H4 (cell line): ENCODE measurements at places on chromosomes 12 and 14. TPM values are rescaled to one million over a fixed set of nuclear protein-coding genes. Genes with fewer than 3 reads are reported as not detected.

DNA sequence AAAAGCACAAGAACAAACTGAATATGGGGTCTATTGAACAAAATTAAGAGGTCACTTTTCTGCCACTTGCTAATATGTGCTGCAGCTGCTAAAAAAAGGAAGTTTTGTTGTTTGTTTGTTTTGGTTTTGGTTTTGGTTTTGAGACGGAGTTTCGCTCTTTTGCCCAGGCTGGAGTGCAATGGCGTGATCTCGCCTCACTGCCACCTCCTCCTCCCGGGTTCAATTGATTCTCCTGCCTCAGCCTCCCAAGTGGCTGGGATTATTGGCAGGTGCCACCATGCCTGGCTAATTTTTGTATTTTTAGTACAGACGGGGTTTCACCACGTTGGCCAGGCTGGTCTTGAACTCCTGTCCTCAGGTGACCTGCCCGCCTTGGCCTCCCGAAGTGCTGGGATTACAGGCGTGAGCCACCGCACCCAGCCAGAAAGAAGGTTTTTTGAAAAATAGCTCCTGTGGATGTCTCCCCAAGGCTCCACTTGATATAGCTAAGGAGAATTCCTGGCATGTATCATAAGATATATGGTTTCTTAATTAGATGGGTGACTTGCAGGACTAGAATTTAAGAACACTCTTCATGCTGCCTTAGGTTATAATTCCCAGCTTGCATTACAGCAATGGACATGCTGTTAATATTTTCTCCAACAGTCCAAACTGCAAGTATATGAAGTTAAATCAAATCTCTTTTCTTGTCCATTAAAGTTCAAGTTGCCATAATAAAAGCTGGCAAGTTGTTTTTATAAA lies 237.6 kb upstream of the AMIGO2 start:
- DNase-seq = no peak

- no peak for DNase-seq
Observed at GRCh38 chr14:91366749-91367148, 50.9 kb downstream of the CCDC88C start.

DNA sequence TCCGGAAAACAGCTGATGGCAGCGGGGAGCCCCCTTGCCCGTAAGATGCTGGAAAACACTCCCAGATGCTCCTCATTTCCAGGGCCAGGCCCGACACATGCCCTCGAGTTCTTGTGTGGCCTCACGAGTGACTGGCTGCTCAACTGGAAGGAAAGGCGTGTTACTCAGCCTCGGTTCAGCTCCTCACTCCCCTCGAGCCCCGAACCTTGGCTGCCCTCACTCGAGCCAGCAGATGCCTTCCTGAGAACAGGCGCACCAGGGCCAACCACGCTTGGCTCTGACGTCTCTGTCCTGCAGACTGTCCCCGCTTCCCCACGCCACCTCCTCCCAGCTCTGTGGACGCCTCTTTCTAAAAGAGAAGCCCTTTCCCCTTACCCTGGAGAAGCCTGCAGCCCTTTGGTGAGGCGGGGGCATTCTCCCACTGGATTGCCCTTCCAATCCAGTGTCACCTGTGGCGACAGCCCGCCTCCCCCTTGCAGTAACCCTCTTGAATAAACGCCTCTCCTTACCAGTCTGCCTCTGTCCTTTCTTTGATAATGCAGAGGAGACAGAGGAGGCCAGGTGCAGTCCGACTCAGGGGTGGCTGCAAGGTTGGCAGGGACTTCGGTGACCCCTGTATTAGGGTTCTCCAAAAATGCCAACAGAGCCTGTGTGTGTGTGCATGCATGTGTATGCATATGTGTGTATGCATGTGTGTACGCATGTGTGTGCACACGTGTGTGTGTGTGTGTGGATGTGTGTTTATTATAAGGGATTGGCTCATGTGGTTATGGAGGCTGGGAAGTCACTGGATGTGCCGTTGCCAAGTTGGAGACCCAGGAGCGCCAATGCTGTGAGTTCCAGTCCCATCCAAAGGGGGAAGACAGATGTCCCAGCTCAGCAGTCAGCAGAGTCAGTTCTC lies 166.3 kb downstream of the KIF26A start:
- DNase-seq = no peak

GRCh38 chr12:1313906-1314305 lies 280.5 kb downstream of the FBXL14 start:
- DNase-seq = no peak

DNA sequence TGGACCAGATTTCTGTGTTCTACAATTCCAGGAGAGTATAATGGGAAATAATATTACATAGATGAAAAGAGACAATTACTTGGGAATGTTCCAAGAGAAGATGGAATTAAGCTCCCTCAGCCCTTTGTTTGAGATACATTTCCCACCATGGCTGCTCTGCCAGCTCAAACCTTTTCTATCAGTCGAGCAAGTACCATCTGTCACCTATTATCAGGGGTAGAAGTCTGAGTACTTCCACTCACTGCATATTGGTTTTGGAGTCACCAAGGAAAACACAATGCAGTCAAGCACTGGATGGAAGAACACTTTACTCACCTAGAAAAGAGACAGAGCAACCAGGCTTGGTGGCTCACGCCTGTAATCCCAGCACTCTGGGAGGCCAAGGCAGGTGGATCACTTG lies 270.4 kb upstream of the FAR2 start:
- DNase-seq = no peak

DNA sequence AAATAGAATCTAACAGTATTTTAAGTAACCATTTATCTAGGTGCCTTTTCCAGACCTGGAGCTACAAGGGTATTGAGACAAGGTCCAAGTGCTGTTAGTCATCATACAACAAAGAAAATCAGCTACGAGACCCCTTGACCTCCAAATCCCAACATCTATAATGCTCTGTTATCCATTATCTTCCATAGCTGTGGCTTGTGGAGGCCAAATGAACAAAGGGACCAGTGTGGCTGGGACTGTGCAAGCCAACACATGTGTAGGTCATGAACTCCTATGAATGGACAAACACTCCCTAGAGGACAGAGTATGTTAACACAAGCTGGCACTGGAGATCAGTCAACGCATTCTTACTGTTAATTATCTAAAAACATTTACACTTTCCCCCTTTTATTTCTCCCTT lies 374.5 kb downstream of the EMP1 start:
- DNase-seq = no peak

- DNase-seq = no peak
Observed at GRCh38 chr12:82638324-82638723, 48.4 kb upstream of the TMTC2 start.

DNA sequence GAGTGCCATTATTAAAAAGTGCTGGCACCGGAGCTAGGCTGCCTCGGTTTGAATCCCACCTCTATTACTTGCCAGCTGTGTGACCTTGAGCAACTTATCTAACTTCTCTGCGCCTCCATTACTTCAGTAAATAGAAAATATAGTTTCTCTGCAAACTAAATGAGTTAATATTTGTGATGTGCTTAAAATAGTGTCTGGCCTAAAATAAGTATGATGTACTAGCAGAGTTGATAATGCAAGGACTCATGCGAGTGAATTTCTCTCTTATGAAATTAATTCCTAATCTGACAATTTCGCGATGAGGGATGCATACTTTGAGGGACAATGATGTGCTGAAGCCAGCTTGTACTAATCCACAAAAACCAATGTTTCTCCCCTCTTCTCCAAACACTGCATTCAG lies 180.8 kb upstream of the NTF3 start:
- DNase-seq = no peak

GRCh38 chr12:117538926-117539325 lies 177.5 kb upstream of the NOS1 start:
- DNase-seq = no peak

DNA sequence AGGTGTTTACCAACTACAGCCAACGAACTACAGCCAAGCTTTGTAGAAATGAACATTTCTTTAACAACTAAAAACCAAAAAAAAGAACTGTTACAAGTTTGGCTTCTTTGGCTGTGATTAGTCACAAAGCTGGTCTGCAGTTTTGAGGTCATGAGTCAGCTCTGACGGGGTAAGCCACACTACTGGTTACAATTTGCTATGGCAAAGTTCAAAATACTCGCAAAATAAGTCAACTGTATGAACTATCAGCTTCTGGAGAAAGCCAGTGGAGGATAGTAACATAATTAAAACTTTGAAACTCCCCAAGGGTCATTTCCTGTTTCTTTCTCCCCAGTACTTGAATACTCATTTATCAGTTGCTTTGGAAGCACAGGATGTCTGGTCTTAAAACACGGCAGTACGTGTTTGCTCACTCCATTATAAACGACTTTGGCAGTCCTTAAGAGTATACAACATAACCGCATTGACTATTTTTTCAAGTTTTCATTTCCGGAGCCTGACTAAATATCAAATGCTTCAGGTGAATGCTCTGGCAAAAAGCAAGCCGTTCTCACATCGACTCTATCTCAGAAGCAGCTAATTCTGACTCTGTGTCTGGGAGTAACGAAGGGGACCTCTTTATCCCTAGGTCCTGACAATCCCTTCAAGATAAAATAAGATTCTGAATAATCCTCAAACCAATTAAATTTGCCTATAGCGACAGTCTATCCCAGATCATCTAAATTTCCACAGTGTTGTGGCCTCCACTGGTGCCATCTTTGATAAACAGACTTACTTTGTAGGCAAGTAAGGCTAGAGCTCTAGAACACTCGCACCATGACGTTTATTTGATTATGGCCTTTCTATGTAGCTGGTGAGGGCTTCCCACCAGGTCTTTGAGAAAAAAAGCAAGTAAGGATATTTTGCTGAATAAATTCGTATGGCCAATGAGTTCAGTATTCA lies 10.6 kb downstream of the PHLDA1 start:
- peak; percentile 97 for DNase-seq

DNA sequence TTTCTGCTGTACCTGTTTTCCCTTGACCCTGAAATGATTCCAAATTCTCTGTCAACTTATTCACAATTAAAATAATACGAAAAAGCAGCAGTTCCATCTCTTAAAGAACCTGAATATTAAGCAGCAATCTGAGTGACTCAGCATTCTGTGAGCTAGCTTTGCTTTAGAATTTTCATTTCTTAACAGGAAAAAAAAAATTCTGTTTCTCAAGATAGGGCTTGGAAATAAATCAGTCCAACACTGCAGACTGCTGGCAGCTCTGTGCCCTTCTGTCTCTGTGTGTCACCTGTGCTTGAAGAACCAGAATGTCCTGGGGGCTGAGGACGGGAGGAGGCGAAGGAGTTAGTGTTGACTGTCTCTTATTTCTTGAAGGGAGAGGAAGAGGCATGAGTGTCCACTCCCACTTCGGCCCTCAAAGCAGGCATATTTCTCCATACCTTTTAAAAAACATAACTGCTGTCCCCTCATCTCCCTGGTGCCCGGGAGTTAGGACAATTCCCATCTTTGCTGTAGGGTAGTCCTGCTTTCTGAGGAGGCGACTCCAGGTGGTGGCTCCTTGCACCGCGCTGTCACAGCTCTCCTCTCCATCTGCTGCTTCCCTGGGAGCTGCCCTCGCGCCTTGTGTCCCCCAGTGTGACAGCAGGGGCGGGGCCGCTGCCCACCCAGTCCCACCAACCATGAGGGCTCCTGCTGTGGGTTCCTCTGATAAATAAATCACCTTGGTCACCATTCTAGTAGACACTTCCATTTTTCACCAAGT lies 203.1 kb downstream of the CALM1 start:
- DNase-seq = no peak

- DNase-seq = no peak
Observed at GRCh38 chr14:55936691-55937090, 181.5 kb upstream of the PELI2 start.

DNA sequence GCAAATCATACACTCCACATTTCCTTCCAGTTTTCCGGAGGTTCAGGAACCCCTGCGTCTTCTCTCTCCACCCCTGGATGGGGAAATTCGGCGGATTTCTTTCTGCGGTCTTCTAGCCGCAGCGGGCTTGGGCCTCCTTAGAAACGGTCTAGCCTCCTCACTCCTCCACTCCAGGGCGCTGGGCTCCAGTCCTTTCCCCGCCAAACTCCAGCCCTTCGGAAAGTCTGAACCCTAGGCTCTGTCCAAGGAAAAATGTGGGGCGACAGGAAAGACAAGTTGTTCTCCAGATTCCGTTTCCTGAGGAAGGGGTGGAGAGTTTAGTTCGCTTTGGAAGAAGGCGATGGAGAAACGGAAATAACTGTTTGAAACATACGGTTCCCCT lies 1.4 kb upstream of the HOXC10 start:
- DNase-seq = no peak

- no peak for DNase-seq
Observed at GRCh38 chr14:102875652-102876051, 46.8 kb upstream of the AMN start.

DNA sequence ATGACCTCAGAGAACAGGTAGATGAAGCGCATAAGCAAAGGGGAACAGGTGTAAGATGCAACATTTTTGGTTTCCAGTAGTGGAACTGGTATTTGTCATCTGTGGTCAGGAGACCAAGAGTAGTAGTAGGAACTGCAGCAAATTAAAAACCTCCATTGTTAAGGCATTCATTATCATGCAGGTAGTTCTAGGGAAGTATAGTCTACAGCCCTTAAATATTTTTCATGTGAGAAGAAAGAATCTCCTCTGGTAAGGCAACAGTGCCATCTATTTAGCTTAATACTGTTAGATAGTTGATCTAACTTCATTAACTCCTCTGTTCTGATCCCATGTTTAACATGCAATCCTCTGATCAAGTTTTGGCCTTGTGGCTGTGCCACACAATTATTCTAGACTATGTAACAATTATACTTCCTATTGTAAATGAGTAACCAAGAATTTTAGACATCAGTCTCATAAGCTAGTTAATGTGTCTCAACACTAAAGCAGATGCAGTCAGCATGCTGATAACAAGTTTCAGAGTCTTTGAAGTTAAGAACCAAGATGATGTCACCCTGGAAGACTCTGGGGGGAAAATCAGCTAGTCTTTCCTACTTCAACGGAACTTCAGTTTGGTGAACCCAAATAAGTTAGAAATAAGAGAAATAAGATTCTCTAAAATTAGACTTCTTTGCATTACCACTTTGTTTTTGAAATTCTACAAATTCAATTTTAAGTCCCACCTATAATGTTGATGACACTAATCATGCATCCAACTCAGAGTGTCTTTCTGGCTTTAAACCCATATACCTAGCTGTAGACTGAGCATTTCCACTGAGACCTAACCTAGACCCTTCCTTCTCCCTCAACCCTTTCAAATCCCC lies 70.9 kb downstream of the STXBP6 start:
- DNase-seq = no peak

SLCO1B1 gene
- total RNA-seq = not detected in 2 replicates

RARG gene
- total RNA-seq = 20.0 and 24.2 TPM in 2 replicates

HOXC13 gene
- 2.0 and 4.4 TPM in 2 replicates for total RNA-seq

SPTB gene
- total RNA-seq = 0.02 and 0.04 TPM in 2 replicates

TAS2R31 gene
- 1.4 TPM in 1 of 2 replicates, not detected in the other for total RNA-seq

GARIN6 gene
- total RNA-seq = not detected in 2 replicates

PMCH gene
- not detected in 2 replicates for total RNA-seq

MYRFL gene
- total RNA-seq = not detected in 2 replicates

KIF26A gene
- 0.77 and 1.6 TPM in 2 replicates for total RNA-seq

NOP9 gene
- total RNA-seq = 5.7 and 6.3 TPM in 2 replicates

WDHD1 gene
- 18.6 and 19.5 TPM in 2 replicates for total RNA-seq
